ENCODE measurements at places on chromosomes 12 and 14. TPM values are rescaled to one million over a fixed set of nuclear protein-coding genes. Genes with fewer than 3 reads are reported as not detected.

DNA sequence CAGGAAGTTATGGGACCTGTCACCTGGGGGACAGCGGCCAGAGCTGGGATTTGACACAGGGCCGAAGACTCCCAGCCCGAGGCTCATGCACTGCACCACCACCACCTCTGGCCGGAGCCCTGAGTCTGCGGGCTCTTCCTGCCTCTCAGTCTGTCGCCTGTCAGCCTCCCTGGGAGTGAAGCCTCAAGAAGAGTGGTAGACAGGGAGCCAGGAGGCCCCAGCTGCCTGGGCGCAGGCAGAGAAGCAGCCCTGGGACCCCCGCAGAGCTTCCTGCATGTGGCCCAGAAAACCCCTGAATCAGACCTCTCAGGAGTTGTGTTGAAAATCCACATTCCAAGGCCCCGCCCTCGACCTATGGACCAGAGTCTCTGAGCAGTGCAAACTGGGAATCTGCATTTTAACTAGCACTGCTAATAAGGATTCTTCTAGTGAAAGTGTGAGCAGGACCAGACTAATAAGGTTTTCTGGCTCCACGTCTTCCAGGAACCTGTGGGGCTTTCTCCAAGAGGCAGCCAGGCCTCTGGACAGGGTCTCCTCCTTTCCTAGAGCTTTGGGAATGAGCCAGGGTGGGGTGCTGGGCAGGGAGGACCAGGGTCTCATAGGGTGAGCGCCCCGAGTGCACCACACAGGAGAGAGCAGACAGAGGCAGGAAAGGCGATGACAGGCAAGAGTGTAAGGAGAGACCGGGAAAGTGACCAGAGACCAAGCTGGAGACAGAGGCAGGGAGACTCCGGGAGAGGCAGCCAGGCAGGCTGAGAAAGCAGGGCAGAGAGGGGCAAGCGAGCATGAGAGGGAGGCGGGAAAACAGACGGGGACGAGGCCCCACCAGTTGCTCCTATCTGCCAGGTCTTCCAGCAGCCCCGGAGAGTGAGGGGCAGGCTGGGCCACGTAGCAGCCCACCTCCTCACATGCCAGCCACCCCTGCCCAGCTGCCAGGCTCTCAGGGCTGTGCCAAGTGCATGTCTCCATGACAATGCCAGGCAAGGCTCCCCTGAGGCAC is 112.4 kb downstream of the BCL11B start:
- DNase-seq, result no peak

DNA sequence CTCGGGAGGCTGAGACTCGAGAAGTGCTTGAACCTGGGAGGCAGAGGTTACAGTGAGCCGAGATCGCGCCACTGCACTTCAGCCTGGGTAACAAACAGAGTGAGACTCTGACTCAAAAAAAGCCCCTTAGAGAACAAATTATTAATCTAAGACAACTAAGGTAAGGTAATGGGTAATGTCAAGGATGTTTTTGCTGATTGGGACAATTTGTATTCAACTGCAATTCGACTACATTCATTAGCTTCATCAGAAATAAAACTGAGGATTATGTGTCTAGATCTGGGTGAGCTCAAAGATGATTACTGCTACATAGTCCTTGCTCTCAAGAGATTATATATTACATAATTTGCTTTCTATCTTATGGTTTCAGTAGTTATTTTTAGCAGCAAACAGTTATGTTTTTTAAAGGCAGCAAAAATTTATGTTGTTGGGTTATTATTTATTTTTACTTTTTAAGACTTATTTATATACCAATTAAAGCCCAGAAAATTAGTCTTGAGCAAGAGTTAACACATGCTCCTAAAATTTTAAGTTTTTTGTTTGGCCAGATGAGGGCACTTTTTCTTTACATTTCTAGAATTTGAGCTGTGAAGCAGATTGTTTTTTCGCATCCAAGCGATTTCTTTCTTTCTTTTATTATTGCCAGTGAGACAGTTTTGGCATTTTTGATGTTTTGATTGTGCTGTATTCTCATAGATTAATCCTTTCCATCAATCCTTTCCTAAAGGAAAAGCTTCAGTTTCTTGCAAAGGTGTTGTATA is 52.3 kb downstream of the PLEKHA5 start:
- no peak for DNase-seq

- DNase-seq, result no peak
Observed at GRCh38 chr12:132621657-132622435, 3.3 kb downstream of the P2RX2 start.

DNA sequence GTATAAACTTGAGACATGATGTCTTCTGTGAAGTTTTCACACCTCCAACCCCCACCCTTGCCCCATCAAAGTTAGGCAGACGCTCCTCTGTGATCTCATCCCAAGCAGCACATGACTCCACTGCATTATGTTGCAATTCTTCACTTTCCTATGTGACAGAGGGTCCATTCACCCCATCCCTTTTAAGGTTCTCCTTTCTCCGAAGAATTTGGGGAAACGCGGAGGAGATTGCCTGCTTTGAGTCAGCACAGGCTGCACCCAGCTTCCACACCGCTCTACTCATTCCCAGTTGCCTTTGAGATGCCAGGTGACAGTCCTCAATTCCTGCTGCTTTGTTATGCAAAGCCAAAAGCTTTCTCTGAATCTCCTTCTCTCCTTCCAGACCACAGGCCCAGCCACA is 61.8 kb downstream of the PHLDA1 start:
- no peak for DNase-seq

The CLECL1 gene
- polyA plus RNA-seq, result 1.2 TPM

GRCh38 chr12:127811988-127812387 is 455.0 kb upstream of the TMEM132C start:
- DNase-seq, result no peak

DNA sequence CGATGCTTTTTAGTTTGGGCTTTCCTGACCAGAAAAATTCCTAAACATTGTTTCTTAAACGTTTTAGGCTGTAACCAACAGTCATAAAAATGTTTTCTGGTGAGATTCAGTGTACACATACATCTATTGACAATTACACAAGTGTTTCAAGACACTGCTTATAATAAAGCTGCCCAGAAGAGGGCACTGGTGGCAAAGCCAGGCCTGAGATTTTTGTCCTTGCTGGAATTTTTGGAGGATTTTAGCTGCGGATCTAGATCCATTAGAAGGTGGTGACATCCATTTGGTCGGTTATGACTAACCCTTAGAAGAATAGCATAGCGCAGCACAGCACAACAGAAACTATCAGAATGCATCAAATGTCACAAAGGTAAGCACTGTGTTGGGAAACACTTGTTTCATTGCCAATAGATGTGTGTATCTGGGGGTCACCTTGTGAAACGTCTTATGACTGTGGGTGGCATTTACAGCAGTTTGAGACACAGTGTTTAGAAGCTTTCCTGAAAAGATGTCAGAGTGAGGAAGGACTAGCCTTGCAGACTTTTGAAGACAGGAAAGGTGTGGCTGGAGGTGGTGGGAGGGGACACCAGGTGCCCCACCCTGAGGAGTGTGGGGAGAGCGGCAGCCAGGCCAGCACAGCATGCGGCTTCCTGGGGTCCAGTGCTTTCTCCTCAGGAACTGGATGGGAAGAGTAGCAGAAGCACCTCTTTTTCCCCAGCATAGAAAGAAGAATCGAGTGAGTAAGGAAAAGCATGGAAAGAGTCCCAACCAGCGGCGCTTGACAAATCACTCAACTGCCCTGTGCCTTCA is 54.7 kb upstream of the FKBP4 start:
- no peak for DNase-seq

GRCh38 chr14:105374389-105374788 is 23.9 kb upstream of the TEX22 start:
- no peak for DNase-seq

DNA sequence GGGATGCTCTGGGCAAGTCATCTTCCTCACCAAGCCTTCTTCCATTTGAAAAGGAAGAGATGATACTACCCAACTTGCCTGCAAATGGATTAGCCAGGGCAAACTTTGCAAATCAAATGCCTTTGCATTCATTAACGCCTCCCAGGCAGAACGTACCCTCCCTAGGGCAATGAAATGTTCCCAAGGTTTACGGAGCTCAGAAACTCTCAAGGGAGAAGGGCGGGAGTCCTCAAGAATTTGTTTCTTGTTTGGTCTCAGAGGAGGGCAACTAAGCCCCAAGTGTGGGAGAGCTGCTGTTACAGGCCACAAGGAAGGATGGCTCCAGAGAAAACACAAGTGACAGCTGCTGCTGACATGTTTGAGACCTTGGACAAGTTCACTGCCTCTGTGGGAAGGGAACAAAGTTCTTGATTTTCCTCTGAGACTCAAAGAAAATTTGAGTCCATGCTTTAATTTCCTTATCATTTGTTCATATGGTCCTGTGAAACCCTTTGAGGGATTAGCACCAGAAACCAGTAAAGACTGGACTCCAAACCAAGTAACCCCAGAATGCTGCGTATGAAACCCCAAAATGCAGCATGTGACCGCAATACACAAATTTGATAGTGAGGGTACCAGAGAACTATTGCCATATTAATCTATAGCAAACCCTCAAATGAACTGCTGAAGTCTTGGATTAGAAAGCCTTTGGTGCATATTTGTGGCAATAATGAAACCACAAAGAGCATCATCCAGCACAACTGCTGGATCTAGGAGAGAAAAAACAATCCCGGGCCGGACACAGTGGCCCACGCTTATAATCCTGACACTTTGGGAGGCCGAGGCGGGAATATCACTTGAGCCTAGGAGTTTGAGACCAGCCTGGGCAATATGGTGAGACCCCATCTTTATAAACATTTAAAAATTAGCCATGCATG is 22.9 kb downstream of the SPTB start:
- DNase-seq, result no peak

GRCh38 chr12:59886131-59886733 is 290.4 kb downstream of the SLC16A7 start:
- DNase-seq, result no peak

DNA sequence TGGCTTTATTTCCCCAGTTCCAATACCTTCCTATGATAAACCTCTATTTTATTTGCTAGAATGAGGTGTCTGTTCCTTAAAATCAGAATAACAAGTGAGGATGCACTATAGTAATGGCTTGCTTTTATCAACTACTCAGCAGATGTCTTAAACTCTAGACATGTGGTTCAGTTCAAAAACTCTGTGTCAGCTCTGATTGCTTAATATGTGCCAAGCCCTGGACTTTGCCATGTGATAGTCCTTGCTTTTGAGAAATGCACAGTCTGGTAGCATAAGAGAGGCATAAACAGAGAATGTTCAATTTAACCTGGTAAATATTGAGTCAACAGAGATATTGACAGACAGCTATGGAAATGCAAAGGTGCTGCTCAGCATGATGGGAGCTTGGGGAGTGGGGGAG is 254.8 kb downstream of the PDZRN4 start:
- no peak for DNase-seq

GRCh38 chr12:31650918-31651317 is 8.6 kb upstream of the ETFBKMT start:
- DNase-seq, result no peak

The FZD10 gene
- not detected for polyA plus RNA-seq

The LRRC10 gene
- polyA plus RNA-seq, result not detected

DNA sequence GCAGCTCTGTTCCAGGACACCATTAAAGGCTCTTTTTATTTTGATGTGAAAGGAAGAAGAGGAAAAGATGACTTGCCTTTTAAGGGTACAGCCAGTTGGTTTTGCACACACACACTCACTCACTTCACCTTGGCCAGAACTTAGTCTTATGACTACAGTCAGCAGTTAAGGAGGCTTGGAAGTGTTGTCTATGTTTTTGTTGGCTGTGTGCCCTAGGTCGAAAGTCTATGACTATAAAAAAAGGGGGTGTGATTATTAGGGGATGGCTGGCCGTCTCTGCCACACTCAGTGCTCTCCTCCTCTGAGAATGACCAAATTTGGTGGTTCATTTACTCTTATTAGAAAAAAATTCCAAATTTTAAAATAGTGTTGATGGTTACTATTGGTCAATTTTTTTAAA is 139.5 kb upstream of the OTX2 start:
- DNase-seq, result no peak

DNA sequence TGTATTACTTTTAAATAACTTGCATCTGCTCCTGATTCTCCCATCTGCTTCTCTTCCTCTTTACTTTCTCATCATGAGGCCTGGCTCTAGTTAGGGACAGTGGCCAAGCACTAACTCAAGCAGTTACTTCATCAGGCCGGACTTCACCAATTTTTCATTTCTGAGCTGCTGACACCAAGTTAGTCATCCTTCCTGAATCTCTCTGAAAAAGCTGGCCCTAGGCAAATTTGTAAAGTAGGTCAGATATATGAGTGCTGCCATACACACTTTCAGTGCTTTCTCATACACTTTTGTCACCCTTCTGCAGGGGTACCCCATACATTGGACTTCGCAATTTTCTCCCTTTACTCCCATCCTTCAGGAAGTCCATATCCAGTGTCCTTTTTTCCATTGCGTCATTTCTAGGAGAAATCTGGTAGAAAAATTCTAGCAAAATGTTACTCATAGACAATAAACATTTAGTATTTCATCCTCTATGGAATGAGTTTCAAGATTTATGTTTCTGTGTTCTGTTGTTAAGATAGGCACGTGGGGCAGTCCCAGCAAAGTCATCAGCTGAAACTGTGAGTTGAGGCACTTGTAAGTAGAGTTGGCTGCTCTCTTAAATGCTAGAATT is 276.8 kb upstream of the TMPO start:
- no peak for DNase-seq

DNA sequence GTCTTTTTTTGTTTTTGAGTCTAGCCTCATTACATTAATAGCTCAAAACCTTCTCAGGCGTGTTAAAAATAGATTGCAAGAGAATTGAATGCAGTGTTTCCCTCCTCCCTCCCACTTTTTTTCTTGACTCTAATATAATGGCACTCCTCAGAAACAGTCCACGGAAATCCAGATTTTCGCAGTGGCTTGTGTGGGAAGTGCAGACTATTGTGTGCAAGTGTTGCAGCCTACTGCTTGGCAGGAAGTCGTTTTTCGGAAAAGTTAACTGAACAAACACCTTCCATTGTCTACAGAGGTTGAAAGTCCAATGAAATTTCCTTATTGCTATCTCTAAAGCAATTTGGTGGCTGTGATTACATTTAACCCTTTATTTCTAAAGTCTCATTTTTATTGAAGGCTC is 147.9 kb upstream of the E2F7 start:
- no peak for DNase-seq

The OTX2 gene
- polyA plus RNA-seq, result not detected

The KRT2 gene
- polyA plus RNA-seq, result 0.61 TPM

The TAC3 gene
- not detected for polyA plus RNA-seq

The CCDC197 gene
- polyA plus RNA-seq, result not detected

DNA sequence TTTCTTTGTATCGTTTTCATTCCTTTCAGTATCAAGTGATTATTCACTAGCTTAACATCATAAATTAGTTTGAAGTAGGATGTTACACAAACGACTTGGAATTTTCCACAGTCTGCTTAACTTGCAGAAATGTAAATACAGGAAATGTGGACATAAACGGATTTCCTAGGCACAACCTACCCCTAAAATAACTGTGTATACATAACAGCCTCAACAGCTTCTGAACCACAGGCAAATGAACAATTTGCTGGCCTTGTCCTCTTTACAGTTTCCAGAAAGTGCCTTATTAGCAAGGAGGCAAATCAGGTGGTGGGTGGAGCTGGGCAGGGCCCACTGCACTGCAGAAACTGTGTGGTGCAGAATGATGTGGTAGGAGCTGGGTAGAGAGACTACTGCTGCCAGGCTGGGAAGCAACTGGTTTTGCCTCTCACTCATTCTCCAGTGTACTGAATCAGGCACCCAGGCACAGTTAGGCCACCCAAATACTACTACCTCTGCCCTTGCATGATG is 14.1 kb downstream of the DRAM1 start:
- no peak for DNase-seq

- no peak for DNase-seq
Observed at GRCh38 chr12:52197371-52198231, 5.8 kb upstream of the KRT80 start.

All from immature natural killer cell (primary cell).